ENCODE measurements at places on chromosomes 2 and 18.

GRCh38 chr2:45748239-45748638 lies 96.8 kb downstream of the PRKCE start:
- no peak for DNase-seq

DNA sequence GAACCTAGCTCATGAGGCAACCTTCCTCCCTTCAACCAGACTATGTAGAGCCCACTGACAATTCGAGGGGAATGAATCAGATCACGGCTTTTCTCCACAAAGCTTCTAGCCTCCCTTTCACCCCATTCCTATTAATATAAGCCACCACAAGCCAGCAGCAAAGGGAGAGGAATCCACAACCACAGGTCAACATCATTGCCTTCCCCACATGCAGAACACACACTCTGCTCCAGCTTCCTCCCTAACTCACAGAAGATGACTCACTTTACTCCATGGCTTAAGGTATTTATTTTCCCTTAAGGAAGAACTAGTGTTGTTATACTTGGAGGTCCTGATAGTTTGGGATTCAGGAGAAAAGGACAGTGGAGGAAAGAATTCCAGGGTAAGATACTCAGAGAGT lies 272.2 kb downstream of the C1D start:
- DNase-seq: no peak

DNA sequence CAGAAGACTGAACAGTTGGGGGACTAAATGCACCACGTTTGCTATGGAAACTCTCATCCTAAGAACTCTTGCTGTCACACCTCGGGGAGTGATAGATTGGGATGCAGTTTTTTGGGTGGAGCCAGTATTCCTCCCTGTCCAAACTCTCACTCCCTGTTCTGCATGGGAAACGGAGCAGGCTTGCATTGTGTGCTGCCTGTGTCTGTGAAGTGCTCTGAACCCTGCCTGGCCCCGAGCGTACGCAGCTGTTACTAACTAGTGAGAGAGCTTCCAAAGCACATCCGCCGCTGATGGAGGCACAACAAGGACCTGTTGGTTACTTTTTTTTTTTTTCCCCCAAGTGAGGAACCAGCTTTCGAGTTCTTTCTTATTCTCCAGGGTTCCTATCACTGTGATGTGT lies 195.5 kb downstream of the ANAPC1 start:
- no peak for DNase-seq

- DNase-seq: no peak
Observed at GRCh38 chr2:202418027-202418426, 41.9 kb downstream of the BMPR2 start.

DNA sequence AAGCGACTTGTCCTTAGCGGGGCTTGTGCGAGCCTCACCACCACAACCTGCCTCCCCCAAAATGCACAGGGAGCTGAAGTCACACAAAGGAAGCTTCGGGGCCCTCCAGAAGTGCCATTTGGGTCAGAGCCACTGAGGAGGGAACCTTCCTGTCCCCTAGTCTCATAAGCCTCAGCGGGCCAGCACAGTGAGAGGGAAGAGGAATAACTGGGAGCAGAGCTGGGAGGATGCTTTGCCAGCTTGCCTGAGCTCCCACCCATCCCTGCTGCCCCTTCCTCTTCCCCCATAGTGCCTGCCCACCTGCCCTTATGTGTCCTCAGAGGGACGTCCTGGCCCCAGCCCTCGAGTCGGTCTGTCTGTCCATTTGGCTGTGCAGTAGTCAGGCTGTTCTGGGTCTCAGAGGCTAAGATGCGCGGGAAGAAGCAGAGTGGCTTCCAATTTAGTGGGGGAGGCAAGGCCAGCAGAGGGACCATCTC lies 51.8 kb upstream of the GPR17 start:
- DNase-seq: no peak

- DNase-seq: no peak
Observed at GRCh38 chr2:12711339-12711738, 5.4 kb upstream of the TRIB2 start.

GRCh38 chr18:29078273-29078672 lies 901.3 kb upstream of the CDH2 start:
- peak; percentile 1 for DNase-seq

- DNase-seq: no peak
Observed at GRCh38 chr2:199384043-199384442, 73.7 kb downstream of the SATB2 start.

GRCh38 chr2:196431957-196432356 lies 207.6 kb upstream of the CCDC150 start:
- DNase-seq: peak; percentile 30

DNA sequence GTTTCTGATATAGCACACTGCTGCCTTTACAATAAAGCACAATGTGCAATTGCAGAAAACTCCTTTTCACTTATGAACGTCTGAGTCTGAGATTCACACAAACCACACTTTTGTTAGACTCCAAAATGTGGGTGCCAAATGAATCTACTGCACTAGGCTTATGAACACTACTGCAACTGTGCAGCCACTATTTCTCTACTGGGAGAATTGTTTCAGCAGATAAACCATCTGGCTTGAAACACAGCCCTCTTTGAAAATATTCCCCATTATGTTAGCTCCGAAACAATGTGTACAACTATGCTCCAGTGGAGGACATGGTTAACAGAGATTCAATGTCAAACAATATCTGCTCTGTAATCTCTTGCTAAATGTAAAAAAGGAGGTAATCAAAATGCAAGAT lies 188.7 kb upstream of the ZEB2 start:
- peak; percentile 33 for DNase-seq

DNA sequence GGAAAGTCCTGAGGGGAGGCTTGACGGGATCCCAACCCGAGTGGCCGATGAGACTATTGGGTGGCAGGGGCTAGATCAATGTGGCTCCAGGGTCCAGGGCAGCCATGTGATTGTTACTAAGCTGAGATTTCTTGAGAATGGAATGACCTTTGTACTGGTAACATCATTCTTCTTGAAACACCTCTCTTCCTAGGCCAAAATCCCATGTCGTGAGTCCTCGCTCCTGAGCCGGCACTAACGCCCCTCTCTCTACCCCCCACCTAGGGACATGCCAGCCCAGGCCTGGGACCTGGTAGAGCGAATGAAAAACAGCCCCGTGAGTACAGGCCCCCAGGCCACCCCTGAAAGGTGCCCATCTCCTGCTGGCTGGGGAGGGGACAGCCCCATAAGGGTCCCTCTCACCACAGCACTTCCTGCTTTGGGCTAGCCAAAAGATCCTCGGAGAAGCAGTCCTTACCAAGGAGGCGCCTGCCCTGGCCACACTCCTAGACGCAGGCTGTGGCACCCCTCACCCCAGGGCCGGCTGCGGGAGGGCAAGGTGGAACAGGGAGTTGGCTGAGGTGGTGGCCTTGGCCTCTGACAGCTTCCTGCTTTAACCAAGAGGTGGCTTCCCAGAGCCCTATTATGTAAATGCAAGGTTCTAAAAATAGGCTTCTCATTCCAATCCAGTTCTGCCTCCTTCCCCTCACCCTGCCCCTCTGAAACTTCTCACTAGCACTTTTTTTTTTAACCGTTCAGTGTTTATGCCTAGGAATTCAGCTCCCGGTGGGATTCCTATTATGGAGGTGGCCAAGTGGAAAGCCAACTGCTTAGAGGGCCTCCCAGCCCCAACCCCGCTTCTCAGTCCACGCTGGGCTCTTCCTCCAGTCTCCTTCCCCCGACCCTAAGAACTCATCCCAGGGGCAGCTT lies 126.6 kb upstream of the PPP1CB start:
- no peak for DNase-seq

- no peak for DNase-seq
Observed at GRCh38 chr2:183134016-183134415, 9.8 kb downstream of the NUP35 start.

GRCh38 chr2:218331745-218332144 lies 24.9 kb upstream of the CATIP start:
- DNase-seq: no peak

DNA sequence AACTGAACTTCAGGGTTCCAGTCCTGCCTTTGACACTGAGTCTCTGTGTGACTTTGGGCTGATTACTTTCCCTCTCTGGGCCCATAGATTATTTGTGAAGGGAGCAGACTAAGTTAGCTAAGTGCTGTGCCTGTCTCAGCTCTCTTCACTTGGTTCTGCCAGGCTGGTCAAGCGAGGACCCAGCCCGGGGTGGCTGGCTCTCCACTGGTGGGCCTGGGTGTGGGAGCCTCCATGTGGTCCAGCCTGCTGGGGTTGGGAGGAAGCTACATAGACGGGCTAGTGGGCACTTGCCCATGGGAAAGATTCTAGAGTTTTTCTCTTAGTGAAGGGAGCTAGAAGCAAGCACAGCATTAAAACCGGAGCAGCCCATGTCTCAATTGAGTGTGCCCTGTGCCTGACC lies 59.0 kb downstream of the DYSF start:
- no peak for DNase-seq

GRCh38 chr2:203549406-203549805 lies 14.3 kb upstream of the RAPH1 start:
- no peak for DNase-seq

DNA sequence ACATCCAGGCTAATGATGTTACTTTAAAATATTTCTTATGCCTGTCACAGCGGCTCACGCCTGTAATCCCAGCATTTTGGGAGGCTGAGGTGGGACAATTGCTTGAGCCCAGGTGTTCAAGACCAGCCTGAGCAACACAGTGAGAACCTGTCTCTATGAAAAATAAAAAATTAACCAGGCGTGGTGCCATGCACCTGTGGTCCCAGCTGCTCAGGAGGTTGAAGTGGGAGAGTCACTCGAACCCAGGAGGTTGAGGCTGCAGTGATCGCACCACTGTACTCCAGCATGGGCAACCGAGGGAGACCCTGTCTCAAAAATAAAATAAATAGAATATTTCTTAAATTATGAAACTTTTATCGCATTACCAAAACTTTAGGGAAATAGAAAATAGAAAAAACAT lies 28.1 kb upstream of the ACTR3 start:
- no peak for DNase-seq

GRCh38 chr2:6653281-6653750 lies 212.4 kb downstream of the CMPK2 start:
- DNase-seq: no peak

DNA sequence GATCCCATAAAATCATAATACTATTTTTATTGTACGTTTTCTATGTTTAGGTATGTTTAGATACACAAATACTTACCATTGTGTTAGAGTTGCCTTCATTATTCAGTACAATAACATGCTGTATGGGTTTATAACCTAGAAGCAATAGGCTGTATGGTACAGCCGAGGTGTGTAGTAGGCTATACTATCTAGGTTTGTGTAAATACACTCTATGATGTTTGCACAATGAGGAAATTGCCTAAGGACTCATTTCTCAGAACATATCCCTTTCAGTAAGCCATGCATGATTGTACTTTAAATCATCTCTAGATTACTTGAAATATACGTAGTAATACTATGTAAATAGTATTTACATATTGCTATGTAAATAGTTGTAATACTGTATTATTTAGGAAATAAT lies 156.7 kb downstream of the CDCA7 start:
- DNase-seq: no peak

- peak; percentile 33 for DNase-seq
Observed at GRCh38 chr2:173216668-173217067, 138.0 kb upstream of the CDCA7 start.

GRCh38 chr18:43705850-43706249 lies 428.6 kb upstream of the SYT4 start:
- no peak for DNase-seq

DNA sequence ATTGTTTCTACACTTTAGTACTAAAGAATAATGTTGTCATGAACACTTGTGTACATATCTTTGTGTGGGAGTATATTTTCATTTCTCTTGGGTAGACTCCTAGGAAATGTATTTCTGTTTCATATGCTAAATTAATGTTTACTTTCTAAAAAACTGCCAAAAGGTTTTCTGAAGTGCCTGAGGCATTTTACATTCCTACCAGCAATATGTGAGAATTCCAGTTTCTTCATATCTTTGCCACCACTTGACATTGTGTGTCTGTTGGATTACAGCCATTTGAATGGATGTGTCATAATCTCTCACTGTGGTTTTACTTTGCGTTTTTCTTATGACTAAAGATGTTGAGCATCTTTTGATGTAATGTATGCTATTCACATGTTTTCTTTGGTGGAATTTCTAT lies 428.2 kb upstream of the KCNH7 start:
- no peak for DNase-seq

DNA sequence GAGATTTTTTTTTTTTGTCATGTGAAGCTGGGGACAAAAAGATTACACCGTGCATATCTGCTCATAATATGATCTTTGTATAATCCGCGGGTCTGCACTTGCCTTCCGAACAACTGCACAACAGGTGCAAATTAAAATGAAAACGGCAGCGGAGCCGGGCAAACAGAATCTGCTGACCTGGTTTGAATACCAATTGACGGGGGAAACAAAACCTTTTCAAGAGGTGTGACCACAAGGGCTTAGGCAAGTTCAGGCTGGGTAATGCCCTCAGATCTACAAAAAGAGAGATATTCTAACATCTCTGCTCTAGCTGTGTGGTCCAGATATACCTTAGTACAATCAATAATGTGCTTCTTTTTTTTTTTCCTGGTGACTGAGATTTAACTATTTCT lies 88.5 kb downstream of the ZEB2 start:
- no peak for DNase-seq

- DNase-seq: no peak
Observed at GRCh38 chr2:11930211-11930761, 183.9 kb downstream of the LPIN1 start.

DNA sequence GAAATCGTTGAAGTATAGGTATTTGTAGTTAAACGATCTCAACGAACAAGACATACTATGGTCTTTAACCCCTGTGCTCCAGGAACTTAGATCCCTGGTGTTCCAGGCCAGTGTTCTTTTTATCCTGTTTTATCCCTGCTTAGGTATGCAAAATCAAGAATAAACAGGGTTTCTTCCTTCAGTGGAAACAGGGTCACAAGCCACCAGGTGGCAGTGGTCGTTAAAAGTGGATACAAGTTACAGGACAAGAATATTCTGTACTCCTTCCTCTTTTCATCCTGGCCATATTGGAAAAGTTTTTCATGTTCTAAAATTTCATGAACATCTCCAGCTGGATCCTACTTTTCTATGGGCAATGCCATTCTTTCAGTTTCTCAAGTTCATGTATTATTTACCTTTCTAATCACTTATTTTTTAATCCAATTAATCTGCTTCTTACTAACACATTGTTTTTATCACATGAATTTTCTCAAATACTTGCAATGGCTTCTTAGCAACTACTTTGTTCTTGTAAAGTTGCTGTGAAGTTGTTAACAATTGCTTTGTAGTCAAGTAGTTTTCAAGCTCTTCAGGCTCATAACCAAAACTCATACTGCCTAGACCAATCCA lies 16.4 kb upstream of the HNMT start:
- DNase-seq: peak; percentile 65

DNA sequence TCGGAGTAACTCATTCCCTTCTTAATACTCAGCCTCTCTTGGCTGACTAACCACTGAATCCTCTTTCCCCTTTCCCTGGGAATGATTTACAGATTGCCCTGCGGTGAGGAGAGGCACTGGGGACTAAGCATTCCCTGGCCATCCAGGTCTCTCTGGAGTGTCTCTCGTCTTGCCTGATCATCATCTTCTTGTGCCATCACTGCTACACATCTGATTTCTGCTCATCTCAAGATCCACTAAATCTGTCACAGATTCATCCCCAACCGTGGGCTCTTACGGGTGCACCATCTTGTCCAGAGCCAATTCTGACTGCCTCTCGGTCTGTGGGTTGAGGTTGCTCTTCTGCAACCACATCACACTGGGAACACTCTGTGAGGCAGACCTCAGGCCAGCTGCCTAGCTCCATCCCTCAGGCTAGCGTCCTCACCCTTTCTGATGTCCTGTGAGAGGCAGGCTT lies 12.0 kb downstream of the SFTPB start:
- no peak for DNase-seq

- no peak for DNase-seq
Observed at GRCh38 chr18:78610179-78610578, 369.4 kb upstream of the SALL3 start.
